Regular cardiac myocyte (primary cell): ENCODE measurements at places on chromosomes 7 and 10. TPM values are rescaled to one million over a fixed set of nuclear protein-coding genes. Genes with fewer than 3 reads are reported as not detected.

SEC23IP gene
- total RNA-seq = 18.6 and 22.2 TPM in 2 replicates

TBATA gene
- total RNA-seq = not detected in 2 replicates

SFXN4 gene
- 14.9 and 25.1 TPM in 2 replicates for total RNA-seq

POU6F2 gene
- total RNA-seq = not detected in 2 replicates

NEUROG3 gene
- total RNA-seq = not detected in 2 replicates

NEUROD6 gene
- total RNA-seq = not detected in 2 replicates

FAM3C gene
- 75.5 and 116 TPM in 2 replicates for total RNA-seq

PPP1R17 gene
- total RNA-seq = not detected in 2 replicates

FXYD4 gene
- not detected in 2 replicates for total RNA-seq

C10orf53 gene
- total RNA-seq = not detected in 2 replicates

CRYGN gene
- total RNA-seq = 0.56 TPM in 1 of 2 replicates, not detected in the other

AZGP1 gene
- total RNA-seq = not detected in 2 replicates

DCLRE1C gene
- 9.0 and 9.2 TPM in 2 replicates for total RNA-seq

PON3 gene
- total RNA-seq = under 0.01 TPM in 2 replicates

C10orf143 gene
- 0.56 and 1.2 TPM in 2 replicates for total RNA-seq

CUBN gene
- 0.56 and 0.77 TPM in 2 replicates for total RNA-seq

ATOH7 gene
- under 0.01 and 0.28 TPM in 2 replicates for total RNA-seq

COL13A1 gene
- 27.6 and 44.3 TPM in 2 replicates for total RNA-seq

SFRP4 gene
- 12.3 and 235 TPM in 2 replicates for total RNA-seq

MAP3K8 gene
- 5.8 and 22.6 TPM in 2 replicates for total RNA-seq

ACHE gene
- total RNA-seq = under 0.01 and 0.28 TPM in 2 replicates

FBXL13 gene
- 0.96 and 3.7 TPM in 2 replicates for total RNA-seq

CPA4 gene
- 24.3 and 61.4 TPM in 2 replicates for total RNA-seq

AKR1C4 gene
- not detected in 2 replicates for total RNA-seq

AGBL3 gene
- 0.96 and 2.5 TPM in 2 replicates for total RNA-seq

ACSM6 gene
- not detected in 2 replicates for total RNA-seq

LRIT1 gene
- total RNA-seq = not detected in 2 replicates

OR2A5 gene
- not detected in 2 replicates for total RNA-seq

TPST1 gene
- total RNA-seq = 44.7 and 69.1 TPM in 2 replicates

ZNF786 gene
- total RNA-seq = 4.8 and 8.4 TPM in 2 replicates

MMD2 gene
- total RNA-seq = not detected in 2 replicates

AGAP5 gene
- 2.0 and 2.1 TPM in 2 replicates for total RNA-seq

ACTR3C gene
- total RNA-seq = 0.19 and 1.7 TPM in 2 replicates

CYP2C18 gene
- total RNA-seq = not detected in 2 replicates

IFIT5 gene
- 24.3 and 40.0 TPM in 2 replicates for total RNA-seq

WNT8B gene
- not detected in 2 replicates for total RNA-seq

EMX2 gene
- under 0.01 and 0.28 TPM in 2 replicates for total RNA-seq

NAT16 gene
- not detected in 2 replicates for total RNA-seq

STEAP2 gene
- 9.2 and 36.9 TPM in 2 replicates for total RNA-seq

LRRC4 gene
- 0.19 TPM in 1 of 2 replicates, not detected in the other for total RNA-seq

MMRN2 gene
- 5.4 and 9.0 TPM in 2 replicates for total RNA-seq
